ENCODE measurements at places on chromosomes 16 and 17. TPM values are rescaled to one million over a fixed set of nuclear protein-coding genes. Genes with fewer than 3 reads are reported as not detected.

The KRT24 gene
- not detected for total RNA-seq

The MMP25 gene
- not detected for total RNA-seq

The ALOXE3 gene
- 0.29 TPM for total RNA-seq

The GAS7 gene
- total RNA-seq: 17.6 TPM

The TMUB2 gene
- total RNA-seq: 26.8 TPM

The ZNF19 gene
- 1.1 TPM for total RNA-seq

The PAQR4 gene
- total RNA-seq: 7.1 TPM

The PRCD gene
- total RNA-seq: not detected

The CACNB1 gene
- 5.0 TPM for total RNA-seq

The P2RX1 gene
- total RNA-seq: not detected

The ATP2C2 gene
- total RNA-seq: not detected

The TMEM100 gene
- total RNA-seq: 1.4 TPM

The CD300LF gene
- total RNA-seq: not detected

The EFCAB13 gene
- total RNA-seq: 0.89 TPM

The KIF19 gene
- not detected for total RNA-seq

The ALOX15B gene
- 0.18 TPM for total RNA-seq

The SLC9A5 gene
- 3.2 TPM for total RNA-seq

The PYY gene
- not detected for total RNA-seq

The NQO1 gene
- 307 TPM for total RNA-seq

The ARL5C gene
- total RNA-seq: not detected

The CLEC10A gene
- total RNA-seq: not detected

The XYLT1 gene
- 5.5 TPM for total RNA-seq

The ADAT1 gene
- total RNA-seq: 31.7 TPM

The SLC22A31 gene
- 0.58 TPM for total RNA-seq

The CCR7 gene
- not detected for total RNA-seq

The ABCA5 gene
- total RNA-seq: 5.5 TPM

The NT5M gene
- 2.8 TPM for total RNA-seq

The HOXB13 gene
- total RNA-seq: not detected
